RPMI8226 (cell line): ENCODE measurements at places on chromosomes 12 and 14.

GRCh38 chr14:72869407-72870329 is 24.2 kb downstream of the DPF3 start:
- DNase-seq: no peak

GRCh38 chr12:92912672-92913071 is 16.4 kb downstream of the EEA1 start:
- DNase-seq: no peak

GRCh38 chr14:99312106-99312505 is 40.1 kb upstream of the BCL11B start:
- DNase-seq: no peak

DNA sequence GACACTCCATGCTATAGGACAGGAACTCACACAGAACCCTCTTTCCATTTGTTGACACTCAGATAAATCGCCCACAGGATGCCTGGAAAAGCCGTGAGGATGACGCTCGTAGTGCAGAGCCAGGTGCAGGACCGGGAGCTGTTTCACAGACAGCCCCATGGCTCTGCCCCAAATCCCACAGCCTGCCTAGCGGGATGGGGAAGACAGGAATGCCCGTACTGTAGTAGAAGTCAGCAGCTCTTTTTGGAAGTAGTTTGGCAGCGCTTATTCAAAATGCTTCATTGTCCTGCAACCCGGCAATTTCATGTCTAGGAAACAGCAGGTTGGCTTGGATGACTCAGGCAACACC is 41.6 kb downstream of the JAG2 start:
- DNase-seq: no peak

DNA sequence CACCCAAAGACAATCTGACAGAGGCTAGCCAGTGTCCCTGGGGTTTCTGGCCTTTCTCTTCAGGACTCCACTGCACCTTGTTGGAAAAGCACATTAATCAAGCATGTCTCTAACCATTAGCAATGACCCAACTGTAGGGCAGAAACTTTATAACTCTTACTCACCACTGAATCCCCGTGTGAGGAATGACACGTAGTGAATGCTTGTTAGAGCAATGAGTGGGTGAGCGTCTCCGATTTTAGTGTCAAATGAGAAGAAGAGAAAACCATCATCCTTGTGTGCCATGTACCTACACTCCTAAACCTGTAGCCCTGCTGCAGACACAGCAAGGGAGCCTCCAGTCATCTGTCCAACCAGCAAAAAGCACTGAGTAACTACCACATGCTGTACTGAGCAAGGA is 56.5 kb upstream of the GPR68 start:
- DNase-seq: no peak

GRCh38 chr14:89374908-89375307 is 42.1 kb downstream of the FOXN3 start:
- no peak for DNase-seq

DNA sequence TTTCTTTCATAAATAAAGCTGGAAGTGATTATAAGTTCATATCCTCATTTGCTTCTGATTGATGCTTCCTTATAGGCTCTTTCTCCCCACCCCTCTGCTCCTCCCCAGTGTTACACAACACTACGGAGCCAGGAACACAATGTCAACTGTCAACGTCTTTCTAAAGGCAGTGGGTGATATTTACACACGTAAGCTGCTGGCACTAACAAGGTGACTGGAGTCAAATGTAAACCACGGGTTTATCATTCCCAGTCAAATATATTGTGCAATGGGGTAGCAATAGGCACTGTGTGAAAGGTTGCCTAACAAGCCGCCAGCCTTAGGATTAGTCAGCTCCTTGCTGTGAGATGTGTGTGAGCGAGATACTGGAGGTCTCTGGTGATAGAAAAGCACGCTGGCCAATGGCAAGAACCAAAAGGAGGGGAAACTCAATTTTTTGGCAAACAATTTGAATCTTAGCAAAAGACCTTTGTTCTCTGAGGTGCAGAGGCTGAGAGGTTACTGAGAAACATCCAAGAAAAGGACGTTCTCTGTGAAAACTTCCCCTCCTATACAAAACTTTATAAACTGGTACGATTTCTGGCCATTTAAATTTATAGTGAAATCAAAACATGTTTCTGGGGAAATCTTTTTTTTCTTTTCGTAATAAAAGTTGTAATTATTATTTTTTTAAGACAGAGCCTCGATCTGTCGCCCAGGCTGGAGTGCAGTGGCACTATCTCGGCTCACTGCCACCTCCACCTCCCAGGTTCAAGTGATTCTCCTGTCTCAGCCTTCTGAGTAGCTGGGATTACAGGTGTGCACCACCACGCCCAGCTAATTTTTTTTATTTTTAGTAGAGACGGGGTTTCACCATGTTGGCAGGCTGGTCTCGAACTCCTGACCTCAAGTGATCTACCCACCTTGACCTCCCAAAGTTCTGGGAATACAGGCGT is 22.3 kb upstream of the HECTD1 start:
- no peak for DNase-seq

DNA sequence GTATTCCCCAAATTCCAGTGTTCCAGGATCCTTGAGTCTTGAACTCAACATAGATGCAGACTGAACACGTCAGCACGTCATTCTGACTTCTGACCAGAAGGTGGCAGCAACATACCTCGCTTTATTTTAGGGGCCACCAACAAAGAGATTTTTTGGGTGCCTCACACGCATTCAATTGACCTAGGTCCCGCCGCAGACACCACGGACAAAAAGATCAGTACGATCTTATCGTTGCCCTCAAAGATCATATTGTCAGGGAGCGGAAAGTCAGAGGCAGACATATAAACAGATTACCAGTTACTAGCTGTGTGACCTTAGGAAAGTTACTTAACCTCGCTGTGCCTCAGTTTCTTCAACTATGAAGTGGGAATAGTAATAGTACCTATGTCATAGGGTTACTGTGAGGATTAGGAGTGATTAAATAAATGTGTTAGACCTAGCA is 6.5 kb upstream of the PRPH start:
- peak; percentile 63 for DNase-seq

GRCh38 chr12:119772431-119772830 is 104.5 kb downstream of the PRKAB1 start:
- DNase-seq: no peak

DNA sequence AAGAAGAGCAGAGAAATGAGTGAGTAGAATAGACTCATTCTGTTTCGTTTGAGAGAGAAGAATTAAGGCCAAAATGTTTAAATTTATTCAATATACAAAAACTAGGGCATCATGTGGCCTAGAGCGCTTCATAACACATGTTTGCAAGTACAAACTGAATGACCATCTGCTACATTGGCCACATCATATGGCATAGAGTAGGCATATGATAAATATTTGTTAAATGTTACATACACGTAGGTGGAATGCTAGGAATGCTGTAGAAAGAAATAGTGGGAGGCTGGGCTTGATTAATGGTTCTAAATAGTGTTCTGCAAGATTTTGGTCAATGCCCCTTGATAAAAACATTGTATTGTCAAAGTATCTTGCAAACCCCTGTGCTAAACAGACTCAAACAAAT is 10.8 kb downstream of the MGP start:
- no peak for DNase-seq
